ENCODE measurements at places on chromosomes 3 and 15.

GRCh38 chr3:101189796-101190195 is 130.6 kb downstream of the IMPG2 start:
- DNase-seq = no peak

- DNase-seq = no peak
These were observed 5.5 kb upstream of the ANO10 start for GRCh38 chr3:43627360-43627759.

DNA sequence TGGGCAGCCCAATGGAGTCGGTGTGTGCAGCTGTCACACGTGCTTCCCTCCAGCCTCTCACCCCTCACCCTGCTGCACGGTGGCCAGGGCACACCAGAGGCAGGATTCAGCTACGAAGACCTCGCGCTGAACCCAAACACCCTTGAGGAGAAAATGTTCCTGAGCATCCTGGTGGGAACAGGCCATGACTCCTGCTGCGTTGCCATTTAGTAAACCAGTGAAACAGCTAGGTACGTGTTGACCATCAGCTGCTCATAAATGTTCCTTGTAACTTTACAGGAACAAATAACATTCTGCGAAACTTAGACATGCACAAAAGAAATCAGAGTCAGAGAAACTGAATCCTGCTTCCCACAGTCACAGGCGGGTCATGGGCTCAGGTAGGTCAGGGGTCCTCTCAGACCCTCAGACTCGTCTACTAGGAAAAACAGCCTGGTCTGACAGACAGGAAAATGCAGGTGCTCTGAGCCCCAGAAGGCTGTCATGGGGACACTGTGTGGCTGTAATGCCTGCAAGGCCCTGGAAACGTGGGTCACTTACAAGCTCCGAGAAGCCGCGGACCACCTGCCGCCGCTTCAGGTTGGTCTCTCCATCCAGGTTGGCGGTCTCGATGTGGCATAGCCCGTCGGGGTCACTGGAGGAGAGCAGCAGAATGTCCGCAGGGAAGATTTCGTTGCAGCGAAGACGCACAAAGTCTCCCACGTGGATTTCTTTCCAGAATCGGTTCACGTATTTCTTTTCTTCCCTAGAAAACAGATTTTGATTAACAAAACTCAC is 82.5 kb downstream of the ATP10A start:
- no peak for DNase-seq

GRCh38 chr3:48425281-48425812 is 4.5 kb downstream of the PLXNB1 start:
- DNase-seq = no peak

- no peak for DNase-seq
These were observed 12.8 kb downstream of the ATRIP start for GRCh38 chr3:48459331-48459730.
